Right cardiac atrium (tissue), 5 donors: ENCODE measurements at places on chromosomes 12 and 14. TPM values are rescaled to one million over a fixed set of nuclear protein-coding genes. Genes with fewer than 3 reads are reported as not detected.

C1R gene
- 447 TPM for total RNA-seq

PRH2 gene
- total RNA-seq: not detected

TSPAN9 gene
- 184 TPM for total RNA-seq

SERPINA12 gene
- total RNA-seq: not detected

GRCh38 chr12:123919980-123920360 lies 52.7 kb downstream of the CCDC92 start:
- DNase-seq: no peak

DNA sequence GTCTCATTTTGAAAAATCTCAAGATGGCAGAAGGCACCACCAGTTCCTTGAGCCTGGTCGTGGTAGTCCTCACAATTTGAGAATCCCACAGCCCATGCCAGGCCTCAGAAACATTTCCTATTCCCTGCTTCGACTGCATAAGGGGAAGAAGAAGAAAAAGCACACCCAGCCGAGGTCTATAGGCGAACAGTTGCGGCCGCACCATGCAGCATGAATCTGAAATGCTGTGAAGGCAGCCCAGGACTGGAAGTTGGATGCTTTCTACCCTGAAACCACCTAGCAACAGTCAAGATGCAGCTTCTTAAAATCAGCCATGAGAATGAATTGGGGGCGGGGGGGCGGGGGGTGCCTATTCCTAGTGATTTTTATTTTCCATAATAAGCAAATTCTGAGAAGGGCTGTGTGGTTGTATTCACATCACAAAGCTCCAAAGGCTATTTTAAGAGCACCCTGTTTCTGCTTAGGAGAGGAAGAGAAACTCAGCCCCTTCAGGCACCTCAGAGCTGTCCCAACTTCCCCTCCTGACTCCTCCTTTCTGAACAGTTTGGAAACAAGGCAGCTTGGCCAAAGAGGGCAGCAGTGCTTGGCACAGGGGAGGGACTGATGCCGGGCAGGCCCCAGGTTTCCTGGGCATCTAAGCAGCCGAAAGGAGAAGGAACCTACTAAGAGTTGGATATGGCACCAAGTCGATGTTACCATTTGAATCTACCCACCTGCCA lies 172.5 kb upstream of the FOXN3 start:
- DNase-seq: peak; percentile 63

- no peak for DNase-seq
These were observed 130.4 kb downstream of the GRIP1 start for GRCh38 chr12:66548338-66549049.

- no peak for DNase-seq
These were observed 154.1 kb upstream of the ARID2 start for GRCh38 chr12:45575417-45575816.

- peak; percentile 76 for DNase-seq
These were observed 21.2 kb upstream of the RNASE4 start for GRCh38 chr14:20662968-20663732.

GRCh38 chr14:98961191-98961590 lies 310.8 kb downstream of the BCL11B start:
- DNase-seq: no peak

DNA sequence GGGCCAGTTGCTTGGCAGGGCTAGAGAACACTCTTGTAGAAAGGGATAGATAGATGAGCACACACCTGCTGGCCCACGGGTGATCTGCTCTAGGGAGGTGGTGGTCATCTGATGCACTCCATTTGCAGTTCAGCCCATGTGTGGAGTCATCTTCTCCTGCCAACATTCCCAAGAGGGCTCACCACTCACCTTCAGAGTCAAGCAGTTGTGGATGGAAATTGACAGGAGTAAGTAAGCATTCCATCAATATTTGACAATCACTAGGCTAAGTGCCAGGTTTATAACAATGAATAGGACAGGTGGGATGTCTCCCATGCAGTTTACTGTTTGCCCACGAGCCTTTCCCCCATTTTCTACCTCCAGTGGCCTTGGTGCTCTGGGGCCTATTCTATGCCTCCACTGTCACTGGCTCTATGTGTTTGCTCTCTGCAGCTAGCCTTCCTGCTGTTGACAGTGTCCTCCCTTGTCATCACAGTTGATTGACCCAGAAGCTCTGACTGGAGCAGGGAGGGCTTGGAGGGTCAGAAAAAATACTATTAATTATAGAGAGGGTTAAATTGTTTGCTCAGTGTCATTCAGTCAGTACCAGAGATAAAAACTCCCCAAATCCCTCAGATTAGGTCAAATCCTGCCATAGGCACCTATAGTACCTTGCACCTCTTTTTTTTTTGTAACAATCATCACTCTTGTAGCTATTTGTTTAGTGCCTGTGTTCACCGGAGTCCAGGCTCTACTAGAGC lies 134.6 kb upstream of the PZP start:
- DNase-seq: no peak

GRCh38 chr14:104676694-104677511 lies 12.5 kb upstream of the INF2 start:
- peak; percentile 72 for DNase-seq

DNA sequence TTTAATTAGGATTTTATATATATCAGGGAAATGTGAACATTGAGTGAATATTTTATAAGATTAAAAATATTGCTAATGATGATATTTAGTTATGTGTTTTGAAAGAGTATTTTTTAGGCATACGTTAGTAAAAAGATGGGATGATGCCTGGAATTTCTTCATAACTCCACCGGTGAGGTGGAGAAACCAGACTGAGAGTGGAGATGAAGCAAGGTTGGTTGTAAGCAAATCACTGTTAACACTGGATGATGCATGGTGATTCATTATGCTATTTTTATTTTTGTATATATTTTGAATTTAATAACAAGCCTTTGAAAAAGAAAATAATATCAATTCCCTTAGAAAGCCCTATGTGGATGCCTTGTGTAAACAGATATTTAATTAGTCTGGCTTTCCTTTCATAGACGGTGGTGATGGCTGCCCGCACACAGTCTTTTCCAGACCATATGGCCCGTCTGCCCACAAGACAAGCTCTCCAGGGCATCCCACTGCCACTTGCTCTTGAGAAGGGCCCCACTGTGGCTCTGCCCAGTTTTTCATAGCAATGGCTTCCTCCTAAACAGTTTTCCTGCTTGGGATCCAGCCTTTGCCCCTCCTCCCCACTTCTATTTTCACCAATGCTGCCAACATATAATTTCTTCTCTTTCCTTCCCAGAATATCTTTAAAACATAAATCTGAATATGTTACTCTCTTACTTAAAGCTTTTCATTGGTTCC lies 95.4 kb downstream of the HELB start:
- DNase-seq: no peak

- no peak for DNase-seq
These were observed 4.4 kb downstream of the TULP3 start for GRCh38 chr12:2895051-2895451.

- DNase-seq: no peak
These were observed 50.3 kb downstream of the NOC4L start for GRCh38 chr12:132194556-132194955.
